ENCODE measurements at places on chromosomes 5 and 9. TPM values are rescaled to one million over a fixed set of nuclear protein-coding genes. Genes with fewer than 3 reads are reported as not detected.

DNA sequence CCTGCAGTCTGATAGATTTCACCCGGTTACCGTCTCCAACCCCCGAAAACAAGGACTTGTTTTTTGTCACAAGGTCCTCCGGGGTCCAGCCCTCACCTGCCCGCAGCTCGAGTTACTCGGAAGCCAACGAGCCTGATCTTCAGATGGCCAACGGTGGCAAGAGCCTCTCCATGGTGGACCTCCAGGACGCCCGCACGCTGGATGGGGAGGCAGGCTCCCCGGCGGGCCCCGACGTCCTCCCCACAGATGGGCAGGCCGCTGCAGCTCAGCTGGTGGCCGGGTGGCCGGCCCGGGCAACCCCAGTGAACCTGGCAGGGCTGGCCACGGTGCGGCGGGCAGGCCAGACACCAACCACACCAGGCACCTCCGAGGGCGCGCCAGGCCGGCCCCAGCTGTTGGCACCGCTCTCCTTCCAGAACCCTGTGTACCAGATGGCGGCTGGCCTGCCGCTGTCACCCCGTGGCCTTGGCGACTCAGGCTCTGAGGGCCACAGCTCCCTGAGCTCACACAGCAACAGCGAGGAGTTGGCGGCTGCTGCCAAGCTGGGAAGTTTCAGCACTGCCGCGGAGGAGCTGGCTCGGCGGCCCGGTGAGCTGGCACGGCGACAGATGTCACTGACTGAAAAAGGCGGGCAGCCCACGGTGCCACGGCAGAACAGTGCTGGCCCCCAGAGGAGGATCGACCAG is 121.3 kb downstream of the DAB2IP start:
- DNase-seq, result no peak

- DNase-seq, result no peak
Measured at GRCh38 chr9:20312732-20313131, 309.6 kb downstream of the MLLT3 start.

ADAMTS19 gene
- total RNA-seq, result 0.42 TPM

GRCh38 chr5:57035955-57036354 is 84.0 kb upstream of the MIER3 start:
- DNase-seq, result no peak

DNA sequence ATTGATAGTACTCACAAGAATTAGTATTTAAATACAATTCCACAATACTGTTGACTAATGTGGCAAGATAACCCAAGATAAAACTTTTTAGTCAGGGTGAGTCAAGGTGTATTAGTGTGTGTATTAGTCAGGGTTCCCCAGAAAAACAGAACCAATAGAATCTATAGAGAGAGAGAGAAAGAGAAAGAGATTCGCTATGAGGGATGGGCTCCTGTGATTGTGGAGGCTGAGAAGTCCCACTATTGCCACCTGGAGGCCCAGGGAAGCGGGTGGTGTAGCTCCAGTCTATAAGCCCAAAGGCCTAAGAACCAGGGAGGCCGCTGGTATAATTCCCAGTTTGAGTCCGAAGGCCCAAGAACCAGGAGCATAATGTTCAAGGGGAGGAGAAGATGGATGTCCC is 10.0 kb upstream of the SHISAL2B start:
- DNase-seq, result no peak

DNA sequence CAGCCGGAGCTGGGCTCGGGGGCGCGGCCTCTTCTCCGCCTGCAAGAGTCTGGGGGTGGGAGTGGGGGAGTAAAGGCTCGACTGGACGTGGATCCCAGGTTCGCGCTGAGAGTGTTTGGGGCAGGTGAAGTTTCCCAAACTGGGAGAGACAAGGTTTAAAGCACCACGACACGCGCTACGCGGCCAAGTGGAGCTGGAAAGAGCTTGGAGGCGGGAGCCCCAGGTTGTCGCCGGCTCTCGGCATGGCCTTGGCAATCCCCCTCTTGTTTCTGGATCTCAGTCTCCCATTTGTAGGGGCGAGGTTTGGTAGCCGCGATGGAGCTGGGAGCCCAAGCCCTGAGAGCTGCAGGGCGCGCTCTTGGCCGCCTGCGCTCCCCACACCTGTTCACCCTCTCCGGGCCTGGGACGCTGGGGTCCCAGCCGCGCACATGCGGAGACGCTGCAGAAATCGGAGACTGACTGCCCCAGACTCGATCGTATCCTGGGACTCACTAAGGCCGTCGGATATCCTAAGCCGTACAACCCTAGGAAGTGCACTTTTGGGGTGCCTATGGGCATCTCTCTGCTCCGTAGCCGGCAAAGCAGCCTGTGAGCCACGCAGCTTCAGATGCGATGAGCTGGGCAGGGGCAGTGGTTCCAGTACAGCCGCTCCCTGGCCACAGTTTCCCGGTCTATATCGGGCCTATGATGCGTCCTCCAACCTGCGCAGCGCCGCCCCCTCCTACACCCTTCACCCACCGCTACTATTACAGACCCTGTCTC is 937 bp downstream of the TMOD1 start:
- DNase-seq, result no peak

- DNase-seq, result no peak
Measured at GRCh38 chr5:25160891-25161290, 516.1 kb upstream of the CDH10 start.

DNA sequence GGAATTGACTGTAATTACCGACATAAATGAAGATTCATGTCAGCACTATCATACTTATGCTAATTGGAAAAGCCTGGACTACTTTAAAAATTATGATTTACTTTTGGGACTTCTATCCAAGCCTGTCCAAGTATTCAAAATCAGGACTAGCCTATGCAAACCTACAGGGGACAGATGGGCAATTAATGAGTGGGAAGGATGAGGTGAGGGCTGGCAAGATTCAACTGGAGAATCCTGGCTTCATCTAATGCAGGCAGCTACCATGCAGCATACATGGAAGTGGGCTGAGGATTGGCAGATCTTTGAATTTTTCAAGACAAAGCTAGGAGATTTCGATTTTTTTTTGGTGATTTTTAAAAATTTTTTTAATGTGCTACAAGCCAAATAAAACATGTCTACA is 532.6 kb downstream of the CSNK1G3 start:
- DNase-seq, result no peak

DNA sequence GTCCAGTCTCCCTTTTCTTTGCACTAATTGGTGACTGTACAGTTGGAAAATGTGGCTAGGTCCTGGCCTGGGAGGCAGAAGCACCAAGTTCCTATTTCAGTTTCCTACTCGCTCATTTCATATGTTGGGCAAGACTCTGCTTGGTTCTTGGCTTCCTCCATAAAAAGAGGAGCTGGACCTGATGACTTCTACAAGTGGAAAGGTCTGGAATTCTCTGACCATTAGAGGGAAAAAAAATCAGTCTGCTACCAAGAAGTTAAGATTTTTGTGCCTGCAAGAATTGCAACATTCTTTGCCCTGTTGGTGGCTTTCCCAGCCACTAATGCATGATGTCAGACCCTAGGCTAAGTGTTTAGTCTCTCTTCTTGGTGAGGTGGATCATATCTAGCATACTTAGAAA is 91.5 kb downstream of the WDR41 start:
- no peak for DNase-seq

DNA sequence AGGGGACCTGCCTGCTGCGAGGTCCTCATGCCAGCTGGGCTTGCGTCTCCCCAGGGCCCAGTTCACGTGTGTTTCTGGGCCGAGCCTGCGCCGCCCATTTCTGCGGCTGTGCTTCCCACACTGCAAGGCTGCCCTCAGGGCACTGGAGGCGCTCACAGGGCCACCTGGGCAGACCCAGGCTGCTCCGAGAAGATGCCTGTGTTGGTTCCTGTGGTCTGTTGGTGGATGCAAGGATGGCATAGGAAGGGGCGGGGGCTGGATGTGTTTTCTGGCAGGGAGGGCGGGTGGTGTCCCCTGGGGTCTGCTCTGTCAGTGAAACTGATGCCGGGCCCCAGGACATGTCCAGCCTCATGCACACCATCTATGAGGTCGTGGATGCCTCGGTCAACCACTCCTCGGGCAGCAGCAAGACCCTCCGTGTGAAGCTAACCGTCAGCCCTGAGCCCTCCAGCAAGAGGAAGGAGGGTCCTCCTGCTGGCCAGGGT is 25.9 kb downstream of the NKD2 start:
- no peak for DNase-seq

GRCh38 chr9:86664603-86665002 is 282.7 kb downstream of the GAS1 start:
- no peak for DNase-seq

Measured in tibial nerve (tissue), 4 donors.